ENCODE measurements at places on chromosomes 3 and 15. TPM values are rescaled to one million over a fixed set of nuclear protein-coding genes. Genes with fewer than 3 reads are reported as not detected.

RAB6B gene
- 169 TPM for total RNA-seq

IQCH gene
- 9.0 TPM for total RNA-seq

SSUH2 gene
- total RNA-seq, result 0.88 TPM

GPR62 gene
- total RNA-seq, result 4.6 TPM

UBA7 gene
- total RNA-seq, result 42.9 TPM

GOLGA6B gene
- 0.11 TPM for total RNA-seq

IDH3A gene
- total RNA-seq, result 98.7 TPM

GATM gene
- total RNA-seq, result 142 TPM

GPR156 gene
- total RNA-seq, result 2.1 TPM

SEC61A1 gene
- 177 TPM for total RNA-seq

CCDC54 gene
- total RNA-seq, result 0.30 TPM

TRPM1 gene
- total RNA-seq, result 0.72 TPM

VGLL4 gene
- 174 TPM for total RNA-seq

PIGB gene
- 14.8 TPM for total RNA-seq

KCNMB2 gene
- total RNA-seq, result 7.8 TPM

IL1RAP gene
- total RNA-seq, result 26.0 TPM

AGTR1 gene
- 5.2 TPM for total RNA-seq

CCRL2 gene
- total RNA-seq, result 3.9 TPM

PPM1L gene
- 47.9 TPM for total RNA-seq

OR5K2 gene
- not detected for total RNA-seq

LRRN1 gene
- 49.1 TPM for total RNA-seq

C3orf80 gene
- total RNA-seq, result 0.55 TPM

NANOGP8 gene
- not detected for total RNA-seq

SCAPER gene
- 33.2 TPM for total RNA-seq

PCYT1A gene
- total RNA-seq, result 41.7 TPM

RASGRF1 gene
- total RNA-seq, result 4.9 TPM

ABI3BP gene
- total RNA-seq, result 49.5 TPM

WWTR1 gene
- total RNA-seq, result 58.8 TPM

VWA5B2 gene
- total RNA-seq, result 12.0 TPM

IMPG2 gene
- total RNA-seq, result 1.5 TPM

KBTBD13 gene
- total RNA-seq, result 0.06 TPM

BNC1 gene
- 0.22 TPM for total RNA-seq

GABRA5 gene
- 30.6 TPM for total RNA-seq

TUSC7 gene
- total RNA-seq, result not detected

SCAANT1 gene
- not detected for total RNA-seq

ROBO1 gene
- 117 TPM for total RNA-seq

RTP3 gene
- total RNA-seq, result not detected

IL17RD gene
- 20.0 TPM for total RNA-seq

FSIP1 gene
- 6.0 TPM for total RNA-seq

ALDH1A2 gene
- 25.0 TPM for total RNA-seq

SATB1 gene
- total RNA-seq, result 70.8 TPM

CFAP91 gene
- 8.8 TPM for total RNA-seq

All from spinal cord (tissue), 10 donors.